ENCODE measurements at places on chromosomes 16 and 17.

DNA sequence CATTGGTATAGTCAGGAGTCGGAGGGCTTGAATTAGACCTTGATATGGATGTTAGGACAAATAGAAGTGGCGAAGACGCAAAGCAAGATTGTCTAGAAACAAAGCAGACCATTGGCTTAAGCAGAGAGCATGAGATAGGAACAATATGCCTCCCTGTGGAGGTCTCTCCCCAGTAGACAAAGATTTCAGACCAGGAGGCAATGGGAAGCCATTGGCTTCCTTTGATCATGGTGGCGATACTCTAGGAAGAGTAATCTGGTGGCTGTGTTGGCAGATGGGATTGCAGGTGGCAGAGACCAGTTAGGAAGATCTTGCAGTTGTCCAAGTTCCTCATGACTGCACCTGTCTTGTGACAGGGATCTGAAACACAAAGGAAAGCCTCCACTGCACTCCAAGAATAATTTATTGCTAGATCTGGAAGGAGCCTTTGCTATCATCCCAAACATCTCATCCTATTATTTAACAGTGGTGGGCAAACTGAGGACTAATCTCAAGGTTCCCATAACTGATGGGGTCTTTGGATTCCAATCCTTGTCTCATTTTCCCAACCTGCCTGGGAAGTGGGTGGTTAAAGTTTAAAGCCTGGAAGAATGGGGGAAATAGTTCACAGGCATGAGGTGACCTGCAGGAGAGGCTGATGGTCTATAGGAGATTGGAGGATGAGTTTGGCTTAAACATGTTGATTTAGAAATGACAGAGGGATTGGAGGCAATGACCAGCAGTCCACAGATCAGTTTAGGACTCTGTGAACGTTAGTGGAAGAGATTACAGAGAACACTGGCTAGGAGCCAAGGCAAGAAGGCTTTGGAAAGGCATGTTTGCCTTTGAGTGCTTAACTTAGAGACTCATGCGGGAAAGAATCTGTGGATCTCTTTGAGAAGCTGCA lies 37.0 kb downstream of the HLF start:
- no peak for DNase-seq

DNA sequence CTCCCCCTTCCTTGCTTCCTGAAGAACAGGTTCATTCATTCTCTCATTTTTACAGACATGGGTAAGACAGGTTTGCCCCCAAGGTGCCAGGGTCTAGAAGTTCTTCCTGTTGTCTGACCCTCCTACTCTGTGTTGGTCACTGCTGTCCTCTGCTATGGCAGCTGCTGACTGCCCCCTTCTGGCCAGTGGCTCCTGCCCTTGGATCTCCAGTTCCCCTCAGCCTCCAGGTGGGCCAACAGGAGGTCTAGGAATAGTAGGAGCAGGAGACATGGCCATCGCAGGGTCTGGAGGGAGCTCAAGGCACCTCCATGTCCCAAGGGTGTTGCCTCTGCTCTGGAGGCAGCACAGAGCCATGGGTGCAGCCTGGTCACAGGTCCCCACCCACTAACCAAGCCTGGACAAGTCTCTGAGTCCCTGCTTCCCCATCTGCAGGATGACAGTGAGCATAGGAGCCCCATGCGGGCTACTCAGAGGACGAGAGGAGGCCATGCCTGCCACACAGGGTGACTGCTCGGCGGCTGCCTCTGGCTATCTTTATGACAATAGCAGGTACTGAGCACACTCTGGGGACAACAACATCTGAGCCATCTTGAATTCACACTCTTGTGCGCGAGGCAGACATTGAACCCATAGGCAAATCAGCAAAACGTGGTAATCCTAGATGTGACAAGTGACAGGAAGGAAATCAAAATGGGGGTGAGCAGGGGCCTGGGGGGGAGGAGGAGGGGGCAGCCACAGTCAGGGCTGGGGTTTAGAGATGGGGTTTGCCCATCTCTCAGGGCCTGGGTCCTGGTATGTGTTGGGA lies 27.0 kb upstream of the NXPH3 start:
- no peak for DNase-seq

DNA sequence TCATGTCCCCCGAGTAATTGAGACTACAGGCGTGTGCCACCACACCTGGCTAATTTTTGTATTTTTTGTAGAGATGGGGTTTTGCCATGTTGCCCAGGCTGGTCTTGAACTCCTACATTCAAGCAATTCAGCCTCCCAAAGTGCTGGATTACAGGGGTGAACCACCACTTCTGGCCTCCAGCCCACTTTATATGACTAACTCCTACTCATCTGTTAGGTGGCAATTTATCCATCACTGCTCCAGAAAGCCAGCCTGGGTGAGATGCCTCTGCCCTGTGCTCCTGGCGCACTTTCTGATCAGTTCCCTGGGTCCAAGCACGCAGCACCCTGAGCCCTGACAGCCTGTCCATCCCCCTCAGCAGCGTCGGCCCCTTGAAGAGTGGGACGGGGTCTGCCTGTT lies 29.4 kb downstream of the ADAM11 start:
- DNase-seq, result no peak

DNA sequence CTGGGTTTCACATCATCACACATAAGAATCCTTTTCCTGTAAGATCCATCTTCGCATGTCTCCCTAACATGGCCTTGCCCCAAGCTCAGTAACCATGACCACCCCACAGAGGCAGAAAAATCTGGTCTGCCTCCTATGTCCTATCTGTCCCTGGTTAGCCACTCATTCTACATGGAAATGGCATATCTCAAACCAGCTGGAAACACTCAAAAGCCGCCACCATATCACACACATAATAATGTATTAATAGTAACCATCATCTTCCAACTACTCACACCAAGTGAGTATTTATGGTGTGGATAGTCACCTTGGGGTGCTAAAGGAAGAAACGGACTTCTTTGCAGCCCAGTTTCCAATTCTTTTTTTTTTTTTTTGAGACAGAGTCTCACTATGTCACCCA lies 11.4 kb downstream of the FAM117A start:
- DNase-seq, result no peak

DNA sequence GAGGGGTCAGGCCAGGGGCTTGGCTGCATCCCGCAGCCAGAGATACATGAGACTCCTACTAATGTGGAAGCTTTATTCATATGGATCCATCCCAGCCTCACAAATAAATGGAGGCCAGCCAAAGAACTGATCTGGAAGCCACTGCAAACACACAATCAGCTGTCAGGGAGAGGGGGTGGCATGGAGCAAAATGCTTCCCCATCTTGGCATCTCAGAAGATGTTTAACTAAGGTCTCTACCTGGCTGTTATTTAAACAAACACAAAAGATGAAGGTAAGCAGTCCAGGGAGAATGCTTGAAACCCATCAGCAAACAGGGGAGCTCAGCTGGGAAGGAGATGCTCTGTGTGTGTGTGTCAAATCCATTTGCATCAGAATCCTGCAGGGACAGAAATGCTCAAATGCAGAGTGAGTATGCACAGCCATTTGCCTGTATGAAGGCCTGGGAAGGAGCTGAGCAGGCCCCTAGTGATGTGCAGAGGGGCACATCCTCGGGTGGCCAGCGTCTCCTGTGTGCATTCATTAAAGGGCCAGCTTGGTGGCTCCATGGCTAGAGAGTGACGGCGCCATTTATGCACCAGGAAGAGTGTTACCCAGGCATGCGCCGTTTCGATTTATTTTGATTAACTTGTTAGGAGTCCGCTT lies 34.2 kb upstream of the IRX3 start:
- DNase-seq, result no peak

DNA sequence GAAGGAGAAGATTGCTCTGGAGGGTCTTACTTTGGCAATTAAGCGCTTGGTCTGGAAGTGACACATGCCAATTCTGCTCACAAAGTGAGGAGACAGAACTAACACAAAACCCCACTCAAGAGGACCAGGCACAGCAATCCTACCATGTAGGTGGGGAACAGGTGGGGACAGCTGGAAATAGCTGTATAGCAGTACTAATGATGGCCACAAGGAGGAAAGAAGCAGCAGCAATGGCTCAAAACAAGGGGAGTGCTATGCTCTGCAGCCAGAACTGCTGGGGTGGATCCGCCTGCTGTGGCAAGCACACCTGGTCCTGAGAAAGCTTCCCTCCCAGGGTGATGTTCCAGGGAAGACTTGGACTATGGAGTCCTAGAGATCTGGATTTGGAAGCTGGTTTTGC lies 17.0 kb upstream of the TMEM132E start:
- no peak for DNase-seq

DNA sequence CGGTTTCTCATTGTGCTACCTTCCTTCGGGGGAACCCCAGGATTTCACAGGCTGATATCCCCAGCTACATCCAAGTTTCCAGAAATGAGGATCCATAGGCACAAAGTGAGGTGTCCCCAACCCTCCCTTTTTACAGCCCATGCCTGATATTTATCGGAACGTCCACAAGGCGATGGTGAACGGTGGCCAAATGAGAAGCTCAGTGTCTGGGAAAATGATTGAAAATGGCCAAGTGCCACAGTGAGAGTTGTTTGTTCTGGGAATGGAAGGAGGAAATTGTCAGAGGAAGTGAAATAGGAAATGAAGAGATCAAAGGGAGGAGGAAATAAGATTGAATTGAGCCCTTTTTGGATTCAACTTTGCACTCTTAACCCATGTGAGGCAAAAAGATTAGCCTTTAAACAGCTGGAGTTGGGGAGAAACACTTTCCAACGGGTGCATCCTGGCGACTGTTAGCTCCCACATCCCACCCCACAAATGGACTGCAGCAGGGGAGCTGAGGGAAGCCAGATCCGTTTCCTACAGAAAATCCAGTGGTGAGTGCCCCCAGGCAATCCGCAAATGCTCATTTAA lies 294.4 kb upstream of the IRX5 start:
- no peak for DNase-seq

DNA sequence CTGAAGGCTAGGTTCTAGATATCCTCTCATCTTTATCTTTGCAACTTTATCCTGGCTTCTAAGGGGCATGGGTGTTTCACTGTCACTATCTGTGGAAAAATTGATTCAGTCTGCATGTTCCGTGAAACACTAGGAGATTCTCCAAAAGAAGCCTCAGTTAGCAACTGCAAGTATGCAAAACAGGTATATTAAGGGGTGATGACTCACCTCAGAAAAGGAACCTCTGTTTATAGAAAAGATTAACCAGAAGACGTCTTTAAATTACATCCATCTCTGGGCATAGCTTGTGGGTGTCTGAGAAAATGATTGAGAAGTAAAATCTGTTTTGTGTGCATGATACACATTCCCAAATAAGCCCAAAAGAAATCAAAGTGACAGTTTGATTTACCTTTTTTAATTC lies 353.8 kb upstream of the HSBP1 start:
- no peak for DNase-seq

- no peak for DNase-seq
Observed at GRCh38 chr17:2929881-2930533, 133.4 kb downstream of the OR1D5 start.

- DNase-seq, result no peak
Observed at GRCh38 chr16:11907160-11907970, 8.4 kb downstream of the GSPT1 start.

- DNase-seq, result peak; percentile 34
Observed at GRCh38 chr17:28901866-28902818, 737 bp downstream of the DHRS13 start.

DNA sequence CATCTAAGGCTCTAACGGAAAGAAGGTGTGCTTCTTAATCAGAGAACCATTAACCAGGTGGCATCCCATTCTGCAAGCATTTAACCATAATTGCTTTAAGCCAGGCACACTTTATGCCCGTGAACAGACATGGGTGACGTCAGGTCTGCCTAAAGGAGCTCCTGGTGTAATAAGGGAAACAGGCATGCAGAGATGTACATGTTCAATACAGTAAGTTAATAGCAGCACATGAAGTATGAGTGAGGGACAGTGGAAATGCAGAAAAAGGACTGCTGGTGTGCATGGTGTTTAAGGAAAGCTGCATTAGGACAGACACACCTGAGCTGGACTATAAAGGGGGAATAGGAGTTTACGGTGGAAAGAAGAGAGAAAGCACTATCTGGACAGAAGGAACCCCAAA lies 18.6 kb downstream of the DYNLRB2 start:
- DNase-seq, result no peak

GRCh38 chr16:74304164-74304834 lies 7.7 kb downstream of the PSMD7 start:
- no peak for DNase-seq

DNA sequence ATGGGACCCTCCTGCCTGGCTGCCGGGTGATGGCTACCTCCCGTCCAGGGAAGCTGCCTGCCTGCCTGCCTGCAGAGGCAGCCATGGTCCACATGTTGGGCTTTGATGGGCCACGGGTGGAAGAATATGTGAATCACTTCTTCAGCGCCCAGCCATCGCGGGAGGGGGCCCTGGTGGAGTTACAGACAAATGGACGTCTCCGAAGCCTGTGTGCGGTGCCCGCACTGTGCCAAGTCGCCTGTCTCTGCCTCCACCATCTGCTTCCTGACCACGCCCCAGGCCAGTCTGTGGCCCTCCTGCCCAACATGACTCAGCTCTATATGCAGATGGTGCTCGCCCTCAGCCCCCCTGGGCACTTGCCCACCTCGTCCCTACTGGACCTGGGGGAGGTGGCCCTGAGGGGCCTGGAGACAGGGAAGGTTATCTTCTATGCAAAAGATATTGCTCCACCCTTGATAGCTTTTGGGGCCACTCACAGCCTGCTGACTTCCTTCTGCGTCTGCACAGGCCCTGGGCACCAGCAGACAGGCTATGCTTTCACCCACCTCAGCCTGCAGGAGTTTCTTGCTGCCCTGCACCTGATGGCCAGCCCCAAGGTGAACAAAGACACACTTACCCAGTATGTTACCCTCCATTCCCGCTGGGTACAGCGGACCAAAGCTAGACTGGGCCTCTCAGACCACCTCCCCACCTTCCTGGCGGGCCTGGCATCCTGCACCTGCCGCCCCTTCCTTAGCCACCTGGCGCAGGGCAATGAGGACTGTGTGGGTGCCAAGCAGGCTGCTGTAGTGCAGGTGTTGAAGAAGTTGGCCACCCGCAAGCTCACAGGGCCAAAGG lies 36.8 kb downstream of the NLRC5 start:
- DNase-seq, result no peak

DNA sequence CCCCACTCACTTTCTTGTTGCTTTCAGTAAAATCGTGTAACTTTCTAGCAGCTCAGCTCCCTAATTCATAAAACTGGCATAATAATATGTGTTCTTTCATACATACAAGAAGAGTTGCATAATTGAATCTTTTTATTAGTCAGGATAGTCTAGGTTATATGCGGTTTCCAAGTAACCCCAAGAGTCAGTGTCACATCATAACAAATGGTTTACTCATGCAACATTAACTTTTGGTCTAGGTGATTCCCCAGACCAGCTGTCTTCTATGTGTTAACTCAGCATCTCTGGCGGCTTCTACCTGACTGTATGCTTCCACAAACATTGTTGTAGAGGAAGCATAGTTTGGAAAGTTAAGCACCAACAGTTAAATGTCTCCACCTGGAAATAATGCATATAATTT lies 1000.4 kb downstream of the CDH11 start:
- DNase-seq, result no peak

DNA sequence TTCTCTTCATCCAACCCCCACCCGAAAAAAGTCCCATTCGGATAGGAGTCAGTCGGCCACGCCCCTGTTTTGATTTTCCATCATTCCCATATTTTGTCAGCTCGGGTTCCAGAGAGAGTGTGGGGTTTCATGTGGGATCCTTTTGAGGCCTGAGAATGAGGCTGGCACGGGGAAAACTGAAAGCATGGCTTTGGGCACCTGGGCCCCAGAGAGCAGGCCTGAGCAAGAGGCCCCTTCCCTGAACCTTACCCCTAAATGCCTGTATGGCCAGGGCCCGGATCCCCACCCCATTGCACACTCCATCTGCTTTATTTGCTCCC lies 4.6 kb upstream of the HOXB4 start:
- DNase-seq, result no peak

GRCh38 chr16:63230421-63231040 lies 1194.3 kb upstream of the CDH8 start:
- no peak for DNase-seq
